ENCODE measurements at places on chromosomes 12 and 14.

- peak; percentile 42 for DNase-seq
Measured at GRCh38 chr12:98424726-98425401, 90.5 kb upstream of the TMPO start.

GRCh38 chr12:6324936-6325750 is 14.7 kb downstream of the PLEKHG6 start:
- DNase-seq: no peak

DNA sequence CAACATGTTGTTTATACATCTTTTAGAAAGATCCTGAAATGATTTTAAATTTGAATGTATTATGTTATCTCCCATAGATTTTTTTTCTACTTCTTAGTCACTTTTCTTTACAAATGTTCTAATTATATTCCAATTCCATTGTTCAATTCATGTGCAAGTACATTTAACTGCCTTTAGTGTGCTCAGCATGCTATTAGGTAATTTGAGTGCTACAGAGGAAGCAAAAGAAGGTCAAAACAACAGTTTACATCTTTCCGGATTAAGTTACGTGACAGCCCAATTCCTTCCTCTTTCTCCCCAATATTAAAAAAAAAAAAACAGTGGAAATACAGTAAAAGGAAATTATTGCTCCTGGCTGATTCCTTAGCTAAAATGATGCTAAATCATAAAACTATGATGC is 98.3 kb downstream of the RTN1 start:
- DNase-seq: no peak

- DNase-seq: no peak
Measured at GRCh38 chr14:35879151-35879648, 53.1 kb downstream of the BRMS1L start.

DNA sequence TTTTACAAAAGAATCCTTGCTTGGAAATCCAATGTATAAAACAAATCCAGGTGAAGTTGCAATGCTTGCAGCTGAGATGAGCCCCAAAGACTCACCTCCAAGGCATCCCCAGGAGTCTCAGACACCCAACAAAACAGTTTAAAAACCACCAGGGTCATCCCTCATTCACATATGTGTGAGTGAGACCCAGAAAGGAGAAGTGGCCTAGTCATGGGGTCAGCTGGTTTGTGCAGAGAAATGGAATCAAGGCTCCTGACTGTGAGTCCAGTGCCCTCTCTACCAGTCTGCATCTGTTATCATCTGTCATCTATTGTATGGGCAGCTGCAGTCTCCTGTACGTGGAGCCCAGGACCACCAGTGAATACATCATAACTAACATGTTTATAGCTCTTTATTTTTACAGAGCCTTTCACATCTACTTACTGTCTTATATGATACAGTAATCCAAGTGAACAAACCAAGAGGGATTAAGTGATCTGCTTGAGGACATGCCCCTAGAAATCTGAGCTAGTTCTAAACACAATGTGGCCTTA is 27.1 kb downstream of the PLEKHG7 start:
- no peak for DNase-seq
